ENCODE measurements at places on chromosomes 7 and 10. TPM values are rescaled to one million over a fixed set of nuclear protein-coding genes. Genes with fewer than 3 reads are reported as not detected.

GRCh38 chr7:67777119-67777518, 780.5 kb downstream of the TYW1 start:
- no peak for DNase-seq

The SFXN2 gene
- 4.7 TPM for total RNA-seq

DNA sequence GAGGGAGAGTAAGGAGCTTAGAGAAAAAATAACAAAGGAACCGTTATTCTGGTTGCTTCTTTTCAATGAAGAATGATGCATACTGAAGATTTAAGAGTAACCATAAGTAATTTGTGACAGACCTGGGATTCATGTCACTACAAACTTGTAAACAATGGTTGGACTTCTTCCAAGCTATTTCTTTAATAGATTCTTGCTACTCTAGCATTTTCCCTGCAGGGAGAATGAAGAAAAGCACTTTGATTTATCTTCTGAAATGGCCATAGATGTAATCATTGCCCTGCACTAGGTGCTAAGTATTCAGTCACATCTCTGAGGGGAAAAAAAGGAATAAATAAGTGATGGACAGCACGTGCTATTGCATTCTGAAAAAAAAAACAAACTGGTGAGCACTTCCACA, 606.6 kb upstream of the LRRN3 start:
- no peak for DNase-seq

The OR2A1 gene
- not detected for total RNA-seq

The ASB10 gene
- not detected for total RNA-seq

GRCh38 chr10:82267465-82267864, 392.5 kb downstream of the NRG3 start:
- no peak for DNase-seq

GRCh38 chr7:134472572-134473244, 13.8 kb upstream of the AKR1B1 start:
- DNase-seq = no peak

The C10orf62 gene
- total RNA-seq = not detected

GRCh38 chr7:133053321-133053891, 28.5 kb downstream of the CHCHD3 start:
- DNase-seq = peak; percentile 65

DNA sequence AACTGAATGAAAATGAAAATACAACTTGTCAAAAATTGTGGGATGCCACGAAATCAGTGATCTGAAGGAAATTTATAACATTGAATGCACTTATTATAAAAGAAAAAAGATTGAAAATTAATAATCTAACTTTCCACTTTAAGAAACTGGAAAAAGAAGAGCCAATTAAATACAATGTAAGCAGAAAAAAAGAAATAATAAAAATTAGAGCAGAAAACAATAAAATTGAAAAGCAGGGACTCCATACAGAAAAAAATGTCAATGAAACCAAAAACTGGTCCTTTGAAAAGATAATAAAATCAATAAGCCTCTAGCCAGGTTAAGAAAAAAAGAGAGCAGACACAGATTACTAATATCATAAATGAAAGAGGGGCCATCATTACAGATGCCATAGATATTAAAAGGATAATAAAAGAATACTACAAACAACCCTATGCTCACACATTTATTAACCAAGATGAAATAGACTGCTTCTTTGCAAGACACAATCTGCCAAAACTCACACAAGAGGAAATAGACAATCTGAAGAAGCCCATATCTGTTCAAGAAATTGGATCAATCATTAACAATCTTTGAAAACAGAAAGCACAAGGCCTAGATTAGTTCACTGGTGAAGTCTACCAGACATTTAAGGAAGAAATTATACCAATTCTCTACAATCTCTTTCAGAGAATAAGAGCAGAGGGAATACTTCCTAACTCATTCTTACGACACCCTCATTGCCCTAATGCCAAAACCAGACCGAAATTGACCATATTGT, 233.8 kb upstream of the NEBL start:
- no peak for DNase-seq

The RASA4B gene
- total RNA-seq = 23.1 TPM

The HSPA12A gene
- 9.9 TPM for total RNA-seq
